GM12891 (cell line): ENCODE measurements at places on chromosomes 1 and 21.

- DNase-seq: no peak
These were observed 25.1 kb upstream of the LRRC47 start for GRCh38 chr1:3821447-3821846.

GRCh38 chr21:42836767-42837301, 42.5 kb downstream of the WDR4 start:
- DNase-seq: no peak

DNA sequence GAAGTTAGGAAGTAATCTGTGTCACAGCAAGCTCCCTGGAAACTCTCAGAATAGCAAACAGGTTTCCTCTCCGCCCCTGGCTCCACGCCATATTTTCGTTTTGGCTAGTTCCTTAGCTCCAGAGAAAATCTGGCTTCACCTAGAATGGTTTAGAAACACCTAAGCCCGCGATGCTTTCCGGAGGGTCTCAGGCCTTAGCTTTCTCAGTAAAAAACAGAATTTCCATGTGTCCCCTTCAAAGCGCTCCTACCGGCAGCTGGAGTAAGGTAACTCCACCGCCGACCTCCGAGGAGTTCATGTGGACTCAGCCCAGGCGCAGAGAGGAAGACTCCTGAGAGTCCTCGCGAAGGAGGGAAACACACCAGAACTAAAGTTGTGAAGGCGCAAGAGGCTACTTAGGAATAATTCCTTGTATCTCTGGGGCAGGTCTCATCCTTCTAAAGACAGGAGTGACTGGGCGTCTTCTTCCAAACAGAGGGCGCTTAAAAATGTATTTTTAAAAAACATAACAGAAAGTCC, 406 bp downstream of the KIAA0040 start:
- peak; percentile 21 for DNase-seq

GRCh38 chr1:96808191-96808590, 86.6 kb downstream of the PTBP2 start:
- no peak for DNase-seq

- DNase-seq: no peak
These were observed 20.6 kb upstream of the SLC45A3 start for GRCh38 chr1:205700865-205701401.

- no peak for DNase-seq
These were observed 34.1 kb upstream of the USH2A start for GRCh38 chr1:216457356-216457755.

DNA sequence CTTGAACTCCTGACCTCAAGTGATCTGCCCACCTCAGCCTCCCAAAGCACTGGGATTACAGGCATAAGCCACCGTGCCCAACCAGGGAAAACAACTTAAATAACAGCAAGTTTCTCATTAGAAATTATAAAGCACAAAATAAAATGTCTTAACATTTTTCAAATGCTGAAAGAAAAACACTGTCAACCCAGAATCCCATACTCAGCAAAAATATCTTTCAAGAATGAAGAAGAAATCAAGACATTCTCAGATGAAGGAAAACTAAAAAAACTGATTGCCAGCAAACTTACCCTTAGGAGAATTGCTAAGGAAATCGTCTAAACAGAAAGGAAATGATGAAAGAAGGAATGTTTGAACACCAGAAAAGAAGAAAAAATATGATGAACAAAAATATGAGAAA, 191.1 kb upstream of the NR5A2 start:
- no peak for DNase-seq

- no peak for DNase-seq
These were observed 481.1 kb downstream of the PTBP2 start for GRCh38 chr1:97202481-97203380.

DNA sequence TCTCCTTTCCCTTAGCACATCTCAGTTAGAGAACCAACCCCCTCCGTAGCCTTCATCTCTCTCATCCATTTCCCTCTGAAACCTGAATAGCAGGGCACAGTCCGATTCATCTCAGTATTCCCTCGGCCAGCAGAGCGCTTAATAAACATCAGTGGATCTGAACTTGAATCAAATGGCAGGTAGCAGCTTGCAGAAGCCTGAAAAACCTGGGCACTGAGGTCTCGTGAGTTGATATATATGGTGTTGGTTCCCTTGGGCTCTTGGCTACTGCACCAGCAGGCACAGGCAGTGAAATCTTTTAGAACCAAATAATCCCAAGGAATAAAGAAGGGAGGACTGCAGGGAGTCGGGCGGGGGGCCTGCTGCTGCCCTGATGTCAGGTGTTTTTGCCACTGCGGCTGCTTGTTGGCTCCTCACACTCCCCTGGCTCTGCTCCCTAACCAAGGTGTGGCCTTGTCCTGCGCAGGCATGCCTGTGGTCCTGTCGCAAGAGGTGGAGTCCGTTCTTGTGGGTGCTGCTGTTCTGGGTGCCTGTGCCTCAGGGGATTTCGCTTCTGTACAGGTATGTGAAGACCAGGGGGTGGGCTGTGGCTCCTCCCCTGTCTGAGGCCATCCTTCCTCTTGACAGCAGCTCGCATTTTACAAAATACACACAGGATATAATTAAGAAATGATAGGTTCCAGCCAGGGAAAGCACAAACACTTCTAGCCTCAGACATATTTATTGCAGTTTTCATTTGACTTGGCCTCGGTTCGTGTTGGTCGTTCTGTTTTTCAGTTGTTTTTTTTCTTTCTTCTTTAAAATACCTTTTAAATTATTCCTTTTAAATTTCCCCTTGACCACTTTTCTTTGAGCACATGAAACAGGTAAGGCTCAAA, 140.9 kb upstream of the HOOK1 start:
- DNase-seq: no peak

DNA sequence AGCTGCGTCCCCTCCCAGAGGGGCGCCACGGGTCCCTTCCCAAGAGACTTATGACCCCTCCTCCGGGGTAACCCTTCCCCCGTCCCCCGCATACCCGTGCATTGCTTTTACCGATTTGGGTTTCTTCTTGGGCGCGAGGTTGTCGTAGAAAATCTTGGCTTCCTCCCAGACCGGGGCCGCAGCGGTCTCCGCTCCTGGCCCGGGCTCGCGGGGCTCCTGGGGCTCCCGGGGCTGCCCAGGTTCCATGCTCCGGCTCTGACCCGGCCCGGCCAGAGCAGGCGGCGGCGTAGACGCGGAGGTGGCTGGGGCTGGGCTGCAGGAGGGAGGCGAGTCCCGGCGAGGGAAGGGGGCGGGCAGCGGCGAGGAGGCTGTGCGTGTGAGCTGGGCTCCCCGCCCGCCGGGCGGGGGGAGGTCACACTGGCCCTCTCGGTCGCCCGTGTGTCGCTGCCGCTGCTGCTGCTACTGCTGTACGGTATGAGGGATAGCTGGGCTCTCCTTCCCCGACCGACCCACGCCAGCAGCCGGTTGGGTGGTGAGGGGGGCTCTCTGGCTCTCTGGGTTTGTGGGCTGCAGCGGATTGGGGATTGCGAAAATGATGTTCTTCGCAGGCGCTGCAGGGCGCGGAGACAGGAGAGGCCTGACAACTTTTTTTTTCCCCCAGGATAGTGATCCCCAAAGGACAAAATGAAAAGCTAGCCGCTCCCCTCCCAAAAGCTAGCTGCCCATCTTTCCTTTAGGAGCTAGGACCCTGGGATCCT, at the start of gene NT5C1A:
Gene NT5C1A, minus strand, starts transcription at position 315 of the 758 bp plus-strand sequence. Its CDS starts 69 bp downstream, at position 246.
- peak; percentile 65 for DNase-seq

GRCh38 chr1:206735553-206736031, 35.0 kb upstream of the IL19 start:
- no peak for DNase-seq

DNA sequence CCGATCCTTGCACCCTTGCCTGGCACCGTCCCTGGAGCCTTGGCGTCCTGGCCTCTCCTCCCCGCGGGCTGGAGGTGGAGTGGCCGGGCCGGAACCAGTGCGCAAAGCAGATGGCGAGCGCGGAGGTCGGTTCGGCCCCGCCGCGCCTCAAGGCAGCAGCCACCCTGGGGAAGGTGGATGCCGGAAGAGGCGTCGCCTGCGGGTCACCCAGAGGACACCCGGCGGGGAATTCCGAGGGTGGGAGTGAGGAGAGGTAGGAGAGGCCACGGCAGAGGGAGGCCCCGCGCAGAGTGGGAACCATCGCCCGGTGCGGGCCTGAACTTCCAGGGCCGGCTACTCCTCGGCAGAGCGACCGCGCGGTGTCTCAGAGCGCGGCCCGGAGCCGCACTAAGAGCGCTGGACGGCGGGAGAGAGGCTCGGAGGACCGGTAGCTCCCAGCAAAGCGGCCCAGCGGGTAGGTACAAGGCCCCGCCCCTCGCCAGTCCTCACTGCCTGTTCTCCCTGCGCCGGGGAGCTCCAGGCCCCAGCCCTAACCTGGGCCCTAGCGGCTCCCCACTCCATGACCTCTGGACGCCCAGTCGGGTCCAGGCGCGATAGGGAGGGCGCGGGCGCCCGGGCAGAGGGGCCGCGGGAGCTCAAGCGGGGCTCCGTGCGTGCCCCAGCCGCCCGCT, at the start of gene RNF207:
Gene RNF207, plus strand, starts transcription at position 271 of the 671 bp plus-strand sequence. CDS start 417 bp downstream, outside the sequence.
- peak; percentile 86 for DNase-seq

GRCh38 chr1:92854101-92854785, 22.4 kb downstream of the RPL5 start:
- no peak for DNase-seq

DNA sequence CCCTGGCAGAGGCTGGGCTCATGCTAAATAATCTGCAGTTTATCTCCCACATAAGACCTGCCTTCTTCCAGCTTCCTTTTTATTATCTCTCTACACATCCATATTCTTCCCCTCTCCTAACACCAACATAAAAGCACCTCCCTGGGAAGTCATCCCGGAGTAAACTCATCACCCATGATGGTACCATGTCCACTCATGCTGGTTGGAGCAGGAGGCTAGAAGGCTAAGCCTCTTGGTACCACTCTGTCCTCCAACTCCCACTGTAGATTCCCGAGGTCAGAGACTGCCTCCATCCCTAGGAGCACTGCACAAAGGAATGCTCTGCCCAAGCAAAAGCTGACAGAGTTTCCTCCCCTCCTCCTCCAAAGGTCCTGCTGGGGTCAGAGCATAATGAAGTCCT, 4.2 kb downstream of the DENND2D start:
- DNase-seq: no peak

DNA sequence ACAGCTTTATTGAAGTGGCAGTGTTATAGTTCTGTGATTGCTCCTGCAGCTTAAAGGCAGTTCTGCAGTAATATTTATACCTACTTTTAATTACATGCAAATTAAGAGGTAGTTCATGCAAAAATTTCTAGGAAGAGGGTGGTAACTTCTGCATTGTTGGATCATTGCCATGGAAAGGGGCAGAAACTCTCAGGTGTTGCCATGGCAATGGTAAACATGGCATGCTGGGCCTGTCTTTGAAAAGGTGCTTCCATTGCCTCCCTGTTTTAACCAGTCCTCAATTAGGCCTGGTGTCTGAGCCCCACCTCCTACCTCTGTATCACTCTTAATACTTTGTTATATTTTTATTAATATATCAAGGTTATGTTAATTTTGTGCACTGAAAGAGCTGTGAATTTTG, 104.7 kb downstream of the DISC1 start:
- no peak for DNase-seq

GRCh38 chr1:246959944-246960693, 28.4 kb upstream of the AHCTF1 start:
- DNase-seq: no peak

DNA sequence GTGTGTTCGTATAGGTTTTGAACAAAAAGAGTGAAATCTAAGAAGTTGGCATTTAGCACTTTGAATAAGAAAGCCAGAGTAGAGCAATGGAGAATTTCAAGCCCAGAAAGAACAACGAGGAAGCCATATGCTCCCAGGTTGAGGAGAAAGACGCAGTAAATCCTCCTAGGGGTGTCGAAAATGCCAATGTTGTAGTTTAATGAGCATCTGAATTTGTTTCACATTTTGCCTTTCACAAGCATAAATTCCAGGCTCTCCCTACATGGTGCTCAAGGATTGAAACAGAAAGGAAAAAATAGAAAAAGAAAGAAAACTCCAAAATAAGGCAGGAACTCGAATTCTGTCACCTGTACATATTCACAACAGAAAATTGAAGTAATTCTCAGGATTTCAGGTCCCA, 264.7 kb upstream of the SGIP1 start:
- no peak for DNase-seq

DNA sequence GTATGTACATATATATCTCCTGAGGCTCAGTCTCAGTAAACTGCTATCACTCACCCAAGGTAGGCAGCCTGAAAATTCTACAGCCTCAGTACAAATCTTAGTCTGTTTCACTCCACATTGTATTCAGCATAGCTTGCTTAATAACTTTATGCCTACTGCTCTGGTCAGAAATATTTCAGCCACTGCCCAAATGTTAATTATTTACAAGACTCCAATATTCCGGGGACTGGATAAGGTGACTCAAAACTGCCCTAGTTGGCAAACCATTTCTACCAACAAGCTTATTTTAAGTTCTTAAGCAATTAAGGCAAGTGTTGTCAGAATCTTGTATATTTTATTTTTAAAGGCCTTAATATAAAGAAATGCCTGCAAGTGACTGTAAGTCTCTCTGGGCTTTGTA, 114.8 kb downstream of the LRRIQ3 start:
- DNase-seq: no peak

DNA sequence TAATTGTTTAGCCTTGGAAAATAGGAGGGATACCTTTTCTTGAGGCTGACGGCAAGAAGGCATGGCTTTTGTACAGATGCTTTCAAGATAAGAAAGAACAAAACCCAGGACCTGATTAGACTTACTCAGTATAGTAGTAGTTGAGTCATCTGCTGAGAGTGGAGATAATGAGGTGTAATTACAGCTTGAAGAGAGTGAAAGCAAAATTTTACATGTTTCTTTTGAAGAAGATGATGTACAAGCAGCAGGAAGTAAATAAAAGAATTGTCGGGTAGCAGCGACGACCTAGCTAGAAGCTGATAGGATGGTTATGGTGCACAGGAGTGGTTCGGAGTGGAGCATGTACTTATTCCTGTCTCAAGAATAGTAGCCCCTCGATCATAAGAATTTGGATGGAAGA, 6.6 kb downstream of the ANGPTL1 start:
- no peak for DNase-seq

DNA sequence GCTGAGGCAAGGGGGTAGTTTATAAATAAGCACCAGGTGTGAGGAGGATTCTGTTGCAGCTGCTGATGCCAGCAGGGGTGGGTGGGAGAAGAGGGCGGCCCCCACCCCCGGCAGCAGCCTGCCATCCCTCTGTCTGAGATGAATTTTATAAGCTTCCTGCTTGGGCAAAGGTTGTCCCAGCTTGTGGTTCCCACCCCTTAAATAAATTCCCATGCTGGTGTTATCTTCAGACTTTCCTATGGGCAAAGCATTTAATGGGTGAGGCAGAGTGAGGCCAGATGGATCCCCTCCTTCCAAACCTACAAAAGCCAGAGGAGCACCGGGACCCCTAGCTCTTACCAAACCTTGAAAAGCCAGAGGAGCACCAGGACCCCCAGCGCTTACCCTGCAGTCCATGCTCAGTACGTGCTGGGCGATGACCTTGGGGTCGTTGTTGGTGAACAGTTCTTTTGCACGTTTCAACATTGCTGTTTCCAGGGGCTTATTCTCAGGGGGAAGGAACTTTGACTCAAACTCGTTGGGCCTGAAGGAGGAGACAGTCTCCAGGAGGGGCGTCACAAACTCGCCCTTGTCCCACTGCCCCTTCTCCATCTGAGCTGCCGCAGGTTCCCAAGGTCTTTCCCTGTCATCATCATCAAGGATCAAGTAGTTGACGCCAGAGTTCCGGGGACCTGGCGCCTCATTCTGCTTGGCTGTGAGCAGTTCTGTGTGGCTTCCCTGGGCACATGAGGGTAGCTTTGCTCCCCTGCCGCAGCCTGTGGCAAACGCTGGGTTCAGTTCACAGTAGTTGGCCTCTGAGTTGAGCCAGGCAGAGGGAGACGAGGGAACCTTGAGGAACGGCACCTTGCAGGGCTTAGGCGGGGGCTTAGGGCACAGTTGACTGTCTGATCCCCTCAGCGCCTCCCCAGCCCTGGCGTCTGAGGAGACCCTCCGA, 99.5 kb downstream of the BCAR3 start:
- no peak for DNase-seq
